ENCODE measurements at places on chromosomes 1 and 21.

GRCh38 chr1:77014073-77014788 is 147.0 kb downstream of the ST6GALNAC5 start:
- DNase-seq, result no peak

DNA sequence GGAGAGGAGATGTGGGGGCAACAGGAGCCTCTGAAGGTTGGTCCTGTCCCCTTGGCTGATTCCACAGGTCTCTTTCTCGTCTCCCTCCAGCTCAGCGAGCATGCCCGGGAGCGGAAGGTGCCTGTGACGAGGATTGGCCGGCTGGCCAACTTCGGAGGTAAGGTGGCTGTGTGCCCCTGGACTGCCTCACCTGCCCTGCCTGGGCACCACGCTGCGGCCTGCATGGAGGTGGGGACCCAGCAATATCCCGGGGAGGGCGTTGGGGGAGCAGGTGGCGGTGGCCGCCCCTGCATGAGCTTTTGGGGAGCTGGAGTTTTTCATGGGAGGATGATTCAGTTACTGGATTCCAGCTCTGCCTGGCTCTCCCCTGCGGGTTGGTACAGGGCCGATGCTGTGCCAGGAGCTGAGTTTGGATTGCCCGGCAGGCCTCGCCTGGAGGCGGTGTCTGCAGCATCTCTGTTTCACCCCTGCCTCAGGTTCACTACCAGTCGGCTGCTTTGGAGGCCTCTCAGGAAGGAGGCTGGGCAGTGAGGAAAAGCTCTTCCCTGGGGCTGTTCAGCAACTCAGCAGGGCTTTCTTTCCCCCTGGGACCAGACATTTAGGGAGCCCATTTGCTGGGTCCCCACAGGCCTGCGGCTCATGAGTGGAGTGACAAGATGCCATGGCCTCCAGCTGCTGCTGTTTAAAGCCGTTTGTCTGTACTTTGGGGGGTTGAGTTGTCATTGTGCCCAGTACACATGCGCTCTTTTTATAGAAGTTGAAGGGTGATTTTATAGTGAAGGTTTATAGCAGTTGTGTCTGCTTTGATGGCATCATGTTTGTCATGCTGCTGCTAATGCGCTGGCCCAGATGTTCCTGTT is 25.7 kb downstream of the COQ8A start:
- DNase-seq, result peak; percentile 47

DNA sequence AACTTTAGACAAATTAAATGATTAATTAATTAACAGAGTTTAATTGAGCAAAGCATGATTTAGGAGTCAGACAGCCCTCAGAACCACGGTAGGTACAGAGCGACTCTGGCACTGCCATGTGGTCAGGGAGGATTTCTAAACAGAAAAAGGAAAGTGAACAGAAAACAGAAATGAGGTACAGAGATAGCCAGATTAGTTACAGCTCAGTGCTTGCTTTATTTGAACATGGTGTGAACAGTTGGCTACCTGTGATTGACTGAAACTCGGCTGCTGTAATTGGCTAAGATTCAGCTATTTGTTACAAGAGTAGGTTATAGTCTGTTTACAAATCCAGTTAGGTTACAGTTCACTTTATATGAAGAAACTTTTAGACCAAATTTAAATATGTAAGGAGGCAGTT is 163.0 kb upstream of the TNR start:
- no peak for DNase-seq

GRCh38 chr1:147252540-147252939 is 10.1 kb downstream of the CHD1L start:
- DNase-seq, result no peak

GRCh38 chr1:243733670-243734307 is 116.3 kb downstream of the AKT3 start:
- no peak for DNase-seq

DNA sequence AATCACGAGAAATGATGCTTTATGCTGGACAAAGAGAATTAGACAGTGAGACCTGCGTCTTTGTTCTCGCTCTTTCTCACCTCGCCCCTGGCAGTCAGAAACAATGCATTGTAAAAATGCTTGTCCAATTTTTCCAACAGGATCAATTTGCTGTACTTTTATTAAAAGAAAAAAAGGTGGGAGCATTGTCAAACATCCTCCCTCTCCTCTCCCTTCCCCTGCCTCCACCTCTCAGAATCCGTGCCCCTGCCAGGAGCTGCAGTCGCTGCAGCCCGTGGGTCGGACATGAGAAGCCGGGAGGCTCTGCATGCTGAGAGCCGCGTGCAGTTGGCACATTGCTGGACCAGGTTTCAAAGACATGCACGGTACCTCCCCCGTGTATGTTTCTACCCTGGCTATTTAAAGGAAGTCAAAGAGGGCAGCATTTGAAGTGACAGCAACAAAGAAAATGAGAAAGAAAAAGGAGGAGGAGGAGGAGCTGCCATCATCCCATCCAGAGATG is 161.0 kb upstream of the KAZN start:
- DNase-seq, result peak; percentile 16

DNA sequence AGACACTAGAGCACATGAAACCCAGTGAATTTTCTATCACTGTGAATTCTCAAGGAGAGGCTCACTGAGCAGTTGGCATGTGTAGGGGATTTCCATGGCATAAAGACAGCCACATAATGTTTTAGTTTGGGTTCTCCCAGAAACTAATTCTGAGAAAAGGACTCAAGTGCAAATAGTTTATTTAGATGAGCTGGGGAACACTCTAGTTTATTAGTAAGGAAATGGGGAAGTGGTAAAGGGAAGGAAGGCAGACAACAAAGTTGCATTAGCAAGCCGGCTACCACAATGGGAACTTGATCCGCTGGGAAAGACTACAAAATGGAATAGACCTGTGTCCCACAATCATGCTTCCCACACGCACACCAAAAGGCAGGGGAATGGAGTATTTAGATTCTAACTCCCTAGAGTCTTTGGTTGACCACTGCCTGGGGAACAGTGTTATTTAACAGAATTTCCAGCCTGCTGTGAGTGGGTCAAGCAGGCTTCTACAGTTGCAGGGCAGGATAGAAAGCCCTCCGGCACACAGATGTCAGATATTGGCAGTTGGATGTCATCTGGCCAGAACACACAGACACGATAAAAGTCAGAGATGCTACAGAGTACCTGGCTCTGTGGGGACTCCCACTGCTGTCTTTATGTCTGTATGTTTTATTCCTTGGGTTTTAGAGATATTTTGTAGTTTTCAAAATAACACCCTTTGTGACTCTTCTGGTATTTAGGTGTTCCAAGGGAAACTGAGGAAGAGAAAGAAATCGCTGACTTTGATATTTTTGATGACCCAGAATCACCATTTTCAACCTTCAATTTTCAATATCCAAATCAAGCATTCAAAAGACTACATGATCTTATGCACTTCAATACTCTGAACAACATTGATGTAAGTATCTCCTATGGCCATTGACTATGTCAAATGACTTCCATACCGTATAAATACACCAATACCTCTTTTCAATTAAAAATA is 150.1 kb downstream of the PLA2G4A start:
- DNase-seq, result no peak

DNA sequence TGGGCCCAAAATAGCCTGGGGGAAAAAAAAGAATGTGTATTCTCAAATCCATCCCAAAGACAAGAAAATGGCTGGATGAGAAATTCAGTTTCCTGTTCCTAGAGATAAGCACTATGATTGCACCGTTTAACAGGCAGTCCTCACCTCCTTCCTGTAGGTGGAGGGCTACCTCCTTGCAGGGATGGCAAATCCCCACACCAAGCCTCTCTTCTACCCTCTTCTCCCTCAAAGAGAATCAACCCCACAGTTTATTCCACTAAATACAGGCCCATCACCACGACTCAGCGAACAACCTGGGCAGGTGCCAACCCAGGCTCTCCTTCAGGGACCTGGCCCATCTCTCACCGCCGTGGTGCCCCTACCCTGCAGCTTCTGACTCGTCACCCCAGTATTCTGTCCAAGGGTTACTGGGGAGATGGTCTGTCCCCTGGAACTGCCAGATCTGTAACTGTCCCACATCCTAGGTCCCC is 3.4 kb upstream of the CHD5 start:
- no peak for DNase-seq

GRCh38 chr1:180167721-180168467 is 13.2 kb downstream of the QSOX1 start:
- DNase-seq, result no peak

- DNase-seq, result no peak
Observed at GRCh38 chr1:156433602-156434001, 64.6 kb downstream of the RHBG start.

- no peak for DNase-seq
Observed at GRCh38 chr1:46030876-46031660, 101.4 kb downstream of the PIK3R3 start.

GRCh38 chr1:115275216-115275615 is 62.8 kb downstream of the NGF start:
- DNase-seq, result peak; percentile 4

DNA sequence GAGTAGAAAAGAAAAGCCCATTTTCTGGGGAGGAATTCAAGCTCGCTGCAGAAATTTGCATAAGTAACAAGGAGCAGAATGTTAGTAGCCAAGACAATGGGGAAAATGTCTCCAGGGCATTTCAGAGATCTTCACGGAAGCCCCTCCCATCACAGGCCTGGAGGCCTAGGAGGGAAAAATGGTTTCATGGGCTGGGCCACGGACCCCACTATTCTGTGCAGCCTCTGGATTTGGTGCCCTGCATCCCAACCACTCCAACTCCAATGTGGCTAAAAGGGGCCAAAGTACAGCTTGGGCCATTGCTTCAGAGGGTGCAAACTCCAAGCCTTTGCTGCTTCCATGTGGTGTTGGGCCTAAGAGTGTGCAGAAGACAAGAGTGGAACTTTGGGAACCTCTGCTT is 43.1 kb downstream of the NTPCR start:
- DNase-seq, result no peak

DNA sequence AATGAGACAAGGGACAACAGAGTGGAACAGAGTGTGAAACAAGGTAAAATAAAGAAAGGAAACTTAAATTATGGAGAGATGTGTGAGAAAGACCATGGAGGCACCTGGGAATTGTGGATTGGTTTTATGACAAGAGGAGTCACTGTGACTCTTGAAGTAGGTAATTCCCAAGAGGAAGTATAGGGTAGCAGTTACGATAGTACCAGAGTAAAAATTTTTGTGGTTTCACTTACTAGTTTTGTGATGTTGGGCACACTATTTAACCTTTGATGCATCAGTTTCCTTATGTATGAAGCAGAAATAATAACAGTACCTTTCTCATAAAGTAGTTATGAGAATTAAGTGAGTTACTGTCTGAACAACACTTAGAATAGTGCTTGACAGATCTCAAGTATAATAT is 267.9 kb upstream of the DPYD start:
- DNase-seq, result no peak

GRCh38 chr1:113276507-113276906 is 113.8 kb upstream of the MAGI3 start:
- no peak for DNase-seq

- DNase-seq, result no peak
Observed at GRCh38 chr21:38913120-38913892, 107.6 kb downstream of the ETS2 start.

DNA sequence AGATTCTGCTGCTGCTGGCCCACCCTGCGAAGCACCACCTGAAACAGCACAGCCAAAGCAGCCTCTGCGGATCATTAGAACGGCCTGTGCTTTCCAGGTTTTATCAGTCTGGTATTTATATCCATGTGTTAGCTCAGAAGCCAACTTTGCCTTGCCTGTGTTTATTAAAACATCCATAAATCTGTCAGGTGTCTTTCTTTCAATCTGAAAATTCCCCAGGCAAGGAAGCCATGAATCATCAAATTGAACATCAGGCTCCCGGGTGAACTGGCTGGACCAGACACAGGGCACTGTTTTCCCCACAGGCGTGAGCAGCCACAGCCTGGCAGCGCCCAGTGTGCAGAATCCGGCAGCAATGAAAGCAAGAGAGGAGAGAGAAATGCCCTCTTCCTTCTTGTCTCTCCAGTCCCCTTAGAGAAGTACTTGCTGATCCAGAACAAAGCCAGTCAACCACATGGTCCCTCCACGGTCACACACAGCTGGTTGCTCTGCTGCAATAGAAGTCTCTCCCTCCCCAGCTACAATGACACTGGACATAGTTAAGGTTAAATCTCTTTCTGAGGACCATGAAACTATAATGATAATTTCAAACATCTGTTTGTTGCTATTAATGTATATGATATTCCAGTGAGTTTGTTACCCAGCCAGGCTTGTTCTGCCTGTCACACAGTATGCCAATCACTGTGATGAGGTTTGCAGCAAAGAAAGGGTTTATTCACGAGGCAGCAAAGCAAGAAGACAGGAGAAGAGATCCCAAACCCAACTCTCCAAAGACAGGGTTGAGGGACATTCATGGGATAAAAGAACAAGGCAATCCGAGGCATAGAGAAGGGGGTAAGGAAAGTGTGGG is 212.1 kb upstream of the FMN2 start:
- no peak for DNase-seq

GRCh38 chr1:155645648-155646047 is 35.6 kb downstream of the MSTO1 start:
- DNase-seq, result no peak

DNA sequence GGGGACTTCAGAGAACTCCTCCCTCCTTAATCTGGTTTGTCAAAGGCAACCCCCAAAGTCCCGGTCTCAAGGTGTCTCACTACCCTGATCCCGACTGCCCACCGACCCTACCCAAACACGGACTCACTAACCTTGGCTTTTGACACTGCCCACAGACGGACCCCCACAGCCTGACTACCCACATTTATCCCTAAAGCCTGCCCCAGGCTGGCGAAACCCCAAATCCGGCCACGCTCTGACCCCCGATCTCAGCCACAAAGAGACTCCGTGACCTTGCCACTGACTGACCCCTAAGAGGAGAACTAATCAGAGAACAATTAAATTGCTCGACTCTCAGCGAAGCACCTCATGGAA is 5.2 kb downstream of the ID3 start:
- no peak for DNase-seq

GRCh38 chr1:236951672-236952071 is 52.6 kb downstream of the MT1HL1 start:
- DNase-seq, result no peak

DNA sequence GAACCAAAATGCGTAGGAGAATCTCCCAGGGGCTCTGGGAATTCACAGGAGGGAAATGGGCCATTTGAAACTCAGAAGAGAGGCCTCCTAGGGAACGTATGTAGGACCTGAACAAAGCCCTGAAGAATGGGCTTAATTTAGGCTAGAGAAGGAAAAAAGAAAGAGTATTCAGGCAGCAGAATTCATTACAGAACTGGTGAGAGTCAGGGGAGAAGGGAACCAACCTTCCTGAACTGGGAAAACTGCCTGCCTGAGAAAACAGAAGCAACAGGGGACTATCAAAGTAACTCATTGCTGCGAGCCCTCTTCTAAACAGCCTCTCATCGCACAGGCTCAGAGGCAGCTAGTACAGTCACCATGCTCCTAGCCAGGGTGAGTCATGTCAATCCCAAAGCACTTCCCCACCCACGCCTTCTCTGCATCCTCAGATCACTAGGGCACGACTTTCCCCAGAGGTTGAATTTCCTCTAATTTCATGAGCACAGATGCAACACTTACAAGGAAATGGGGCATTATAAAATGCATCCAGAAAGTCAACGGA is 98.1 kb downstream of the ADSS2 start:
- no peak for DNase-seq

- no peak for DNase-seq
Observed at GRCh38 chr1:20439282-20439681, 46.7 kb downstream of the CAMK2N1 start.

All from cerebellar cortex (tissue), 1 donor.